CD4-positive, alpha-beta T cell treated with Interleukin-17A for 1 hour (primary cell): ENCODE measurements at places on chromosomes 11 and 22.

DNA sequence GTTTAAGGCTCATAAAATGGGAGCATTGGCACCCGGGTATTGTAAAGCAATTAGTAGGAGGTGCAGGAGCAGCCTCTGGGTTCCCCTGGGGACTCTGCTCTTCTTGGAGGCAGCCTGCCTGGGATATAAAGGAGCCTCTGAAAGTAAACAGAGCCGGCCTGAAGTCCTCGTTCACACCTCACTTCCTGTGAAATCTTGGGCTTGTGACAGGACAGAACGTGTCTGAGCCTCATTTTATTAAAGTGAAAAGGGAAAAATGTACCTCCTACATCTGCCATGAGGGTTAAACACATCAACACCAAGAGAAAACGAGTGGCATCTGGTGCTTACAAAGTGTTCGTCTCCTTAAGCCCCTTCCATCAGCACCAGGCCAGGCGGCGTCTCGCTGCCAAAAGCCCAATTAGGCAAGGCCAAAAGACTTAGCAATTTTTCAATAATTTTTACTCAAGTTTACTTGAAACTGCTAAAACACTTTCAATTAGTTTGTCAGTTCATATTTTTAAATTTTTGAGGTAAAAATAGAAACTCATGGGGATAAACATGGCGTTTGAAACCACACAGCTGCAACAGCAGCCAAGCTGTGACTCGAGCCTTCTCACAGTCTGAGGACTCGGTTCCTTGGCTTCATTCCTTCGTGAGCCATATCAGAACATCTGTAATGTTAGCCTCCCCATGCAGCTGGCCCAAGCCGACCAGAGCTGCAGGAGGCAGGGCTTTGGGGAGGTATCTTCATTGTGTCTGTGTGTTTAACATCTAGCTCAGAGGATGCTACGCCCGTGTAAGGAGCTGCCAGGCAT, 33.6 kb downstream of the MAP6 start:
- no peak for DNase-seq

GRCh38 chr11:16215352-16215751, 141.0 kb downstream of the SOX6 start:
- no peak for DNase-seq

GRCh38 chr11:8679006-8679405, 3.5 kb downstream of the TRIM66 start:
- no peak for DNase-seq

DNA sequence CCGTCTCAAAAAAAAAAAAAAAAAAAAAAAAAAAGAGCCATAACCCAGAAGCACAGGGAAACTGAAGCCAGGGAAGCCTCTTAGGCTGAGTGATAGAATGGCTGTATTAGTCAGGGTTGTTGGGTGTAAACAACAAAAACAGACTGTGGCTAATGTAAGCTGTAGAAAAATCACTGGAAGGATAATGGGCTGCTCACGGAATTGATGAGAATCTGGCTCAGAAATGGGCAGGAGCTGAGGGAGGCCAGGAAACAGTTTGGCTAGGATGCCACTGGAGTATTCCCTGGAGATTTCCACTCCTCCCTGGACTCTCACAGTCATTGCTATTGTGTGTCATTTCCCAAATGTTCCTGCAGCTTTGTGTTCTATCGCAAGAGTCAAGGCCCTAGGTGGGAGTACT, 22.4 kb downstream of the SLC22A6 start:
- DNase-seq: no peak

GRCh38 chr11:32385998-32386397, 49.3 kb downstream of the WT1 start:
- DNase-seq: no peak

DNA sequence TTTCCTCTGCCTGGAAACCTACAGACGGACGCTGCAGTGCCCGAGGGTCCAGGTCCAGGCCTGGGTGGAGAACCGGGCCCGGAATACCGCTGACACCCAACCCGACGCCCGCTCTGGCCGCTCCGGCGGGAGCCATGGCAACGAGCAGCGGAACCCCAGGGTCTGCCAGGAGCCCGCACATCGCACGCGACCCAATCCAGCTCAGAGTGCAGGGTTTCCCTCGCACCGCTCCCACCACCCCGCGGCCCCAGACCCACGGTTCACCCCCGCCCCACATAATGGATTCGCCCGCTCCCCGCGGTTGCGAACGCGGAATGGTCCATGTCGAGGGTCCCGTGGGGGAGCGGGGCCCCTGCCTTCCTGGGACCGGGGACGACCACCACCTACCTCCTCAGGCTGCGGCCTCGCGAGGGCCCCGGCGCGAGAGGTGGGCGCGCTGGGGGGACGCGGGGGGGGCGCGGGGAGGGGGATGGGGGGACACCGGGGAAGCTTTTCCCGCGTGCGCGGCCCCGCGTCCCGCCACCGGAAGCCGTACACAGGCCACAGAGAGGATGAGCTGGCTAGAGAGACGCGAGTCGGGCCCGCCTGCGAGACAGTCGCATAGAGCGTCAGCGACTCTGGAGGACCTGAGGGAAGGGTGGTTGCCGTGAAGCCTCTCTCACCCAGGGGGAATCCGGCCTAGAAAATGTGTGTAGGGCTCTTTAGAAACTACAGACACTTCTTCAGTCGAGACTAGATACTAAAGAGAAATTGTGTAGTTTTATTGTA, at the start of gene SSRP1:
Gene SSRP1 (minus strand): TSS at position 550 of the 768 bp plus-strand sequence. CDS start 771 bp downstream, outside the sequence.
- DNase-seq: peak; percentile 92

- DNase-seq: no peak
Measured at GRCh38 chr11:33387581-33387980, 130.4 kb downstream of the HIPK3 start.

DNA sequence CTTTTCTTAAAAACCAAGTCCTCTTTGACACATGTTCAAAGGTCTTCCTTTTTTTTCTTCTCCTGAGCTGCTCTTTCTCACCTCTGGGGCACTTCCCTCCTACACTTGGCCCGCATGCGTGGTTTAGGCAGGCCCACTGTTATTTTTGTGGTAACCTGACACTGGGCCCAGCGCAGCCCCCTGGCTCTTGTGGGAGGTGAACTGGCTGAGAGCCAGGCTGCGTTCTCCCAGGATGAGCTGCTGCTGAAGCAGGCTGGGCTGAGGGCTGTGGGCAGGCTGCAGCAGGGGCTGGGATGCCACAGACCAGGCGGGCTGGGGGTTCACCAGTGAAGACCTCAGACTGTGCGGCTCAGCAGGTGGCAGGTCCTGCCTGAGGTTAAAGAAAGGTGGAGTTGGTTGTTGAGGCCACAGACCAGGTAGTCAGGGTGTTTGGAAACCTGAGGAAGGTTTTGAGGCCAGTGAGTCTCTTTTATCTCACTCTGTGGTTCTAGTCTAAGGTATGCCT, 72.4 kb downstream of the TEAD1 start:
- DNase-seq: no peak

DNA sequence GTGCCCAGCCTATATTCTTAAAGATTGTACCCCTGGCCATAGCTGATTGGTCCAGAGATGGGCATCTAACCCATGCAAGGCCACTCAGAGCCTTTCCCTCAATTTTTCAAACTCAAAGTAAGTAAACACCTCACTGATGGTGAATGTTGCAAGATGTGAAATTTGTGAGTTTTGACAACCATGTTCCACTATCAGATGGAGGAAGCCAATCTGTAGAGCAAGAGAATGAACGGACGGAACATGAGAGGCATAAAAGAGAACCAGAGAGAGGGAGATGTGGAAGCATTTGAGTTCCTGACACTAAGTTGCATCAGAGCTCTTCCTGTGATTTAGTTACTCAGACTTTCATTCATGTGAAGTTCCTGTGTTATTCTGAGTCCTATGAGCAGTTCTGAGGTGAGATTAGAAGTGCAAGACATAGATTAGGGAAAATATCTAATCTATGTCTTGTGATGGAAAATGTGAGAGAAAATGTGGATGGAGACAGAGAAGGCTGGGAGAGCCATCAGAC, 73.3 kb downstream of the PRSS23 start:
- DNase-seq: no peak

- DNase-seq: no peak
Measured at GRCh38 chr11:83037877-83038276, 33.8 kb downstream of the RAB30 start.

GRCh38 chr11:78231962-78232501, 43.3 kb downstream of the USP35 start:
- DNase-seq: no peak

- no peak for DNase-seq
Measured at GRCh38 chr11:37026326-37026725, 428.3 kb upstream of the RAG2 start.

GRCh38 chr11:134346976-134347350, 15.2 kb downstream of the GLB1L2 start:
- no peak for DNase-seq

GRCh38 chr22:50671641-50672040, 982 bp upstream of the SHANK3 start:
- DNase-seq: no peak

GRCh38 chr11:130721736-130722135, 194.5 kb downstream of the SNX19 start:
- DNase-seq: no peak

GRCh38 chr22:40213478-40213877, 35.8 kb downstream of the TNRC6B start:
- DNase-seq: no peak

DNA sequence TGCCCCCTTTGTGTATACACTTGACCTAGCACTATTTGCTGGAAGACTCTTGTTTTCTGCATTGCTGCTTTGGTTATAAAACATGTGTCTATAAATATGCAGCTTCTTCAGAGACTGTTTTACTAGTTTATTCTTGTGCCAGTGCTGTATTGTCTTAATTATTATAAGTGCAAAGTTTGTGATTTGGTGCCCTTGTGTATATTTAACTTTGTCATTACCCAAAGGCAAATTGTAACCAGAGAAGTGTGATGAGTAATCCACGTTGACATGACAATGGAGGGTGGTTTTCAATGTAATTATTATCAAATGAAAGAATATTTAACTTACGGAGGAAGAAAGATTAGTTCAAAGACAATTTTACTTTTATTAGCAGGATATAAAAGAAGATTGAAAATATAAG, 75.0 kb upstream of the PRODH start:
- DNase-seq: no peak

GRCh38 chr11:78441956-78442355, 24.3 kb upstream of the GAB2 start:
- no peak for DNase-seq

- no peak for DNase-seq
Measured at GRCh38 chr11:113643701-113644100, 62.4 kb downstream of the TMPRSS5 start.

DNA sequence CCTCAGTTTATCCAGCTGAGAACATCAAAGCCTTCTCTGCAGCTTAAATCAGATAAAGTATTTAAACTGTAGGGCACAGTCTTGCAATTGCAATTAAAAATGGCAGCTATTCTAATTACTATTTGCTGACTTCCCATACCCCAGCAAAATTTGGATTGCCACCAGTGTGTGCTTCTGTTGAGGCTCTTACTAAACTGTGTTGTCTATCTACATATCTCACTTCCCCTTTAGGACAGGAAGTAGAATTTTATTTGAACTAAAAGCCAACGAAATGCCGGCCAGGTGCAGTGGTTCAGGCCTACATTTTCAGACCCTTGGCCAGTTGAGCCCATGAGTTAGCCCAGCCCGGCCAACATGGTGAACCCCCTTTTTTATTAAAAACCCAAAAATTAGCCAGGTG, 7.1 kb downstream of the SAA4 start:
- DNase-seq: no peak

DNA sequence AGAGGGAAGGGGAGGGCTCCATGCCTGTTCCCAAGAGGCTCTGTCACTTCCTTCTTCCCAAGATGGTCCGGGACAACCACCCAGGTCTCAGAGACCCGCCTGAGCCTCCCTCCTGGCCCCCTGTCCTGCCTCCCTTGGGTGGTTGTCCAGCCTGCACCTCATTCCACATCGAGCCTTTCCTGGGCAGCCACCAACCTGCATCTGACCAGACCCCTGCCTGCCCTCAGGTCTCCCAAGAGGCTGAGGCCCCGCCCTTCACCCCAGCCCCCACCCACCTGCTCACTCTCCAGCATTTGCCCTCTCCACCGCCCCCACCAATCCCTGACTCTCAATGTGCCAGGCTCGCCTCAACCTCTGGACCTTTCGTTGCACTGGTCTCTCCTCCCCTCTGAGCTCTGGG, 97.5 kb upstream of the LMO1 start:
- no peak for DNase-seq

GRCh38 chr11:32421992-32422391, 13.3 kb downstream of the WT1 start:
- no peak for DNase-seq

DNA sequence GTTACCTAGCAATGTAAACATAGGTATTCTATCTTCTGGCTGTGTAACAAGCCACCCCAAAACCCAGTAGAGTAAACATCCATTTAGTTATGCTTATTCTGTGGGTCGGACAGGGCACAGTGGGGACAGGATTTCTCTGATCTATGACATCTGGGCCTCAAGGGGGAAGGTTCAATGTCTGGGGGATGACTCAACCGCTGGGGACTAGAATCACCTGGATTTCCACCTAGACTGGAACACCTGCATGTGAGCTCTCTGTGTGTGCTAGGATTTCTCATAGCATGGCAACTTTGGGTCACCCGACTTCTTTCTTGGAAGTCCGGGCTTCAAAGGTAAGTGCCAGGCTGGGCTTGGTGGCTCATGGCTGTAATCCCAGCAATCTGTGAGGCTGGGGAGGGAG, 36.5 kb upstream of the MICAL2 start:
- DNase-seq: no peak

- DNase-seq: no peak
Measured at GRCh38 chr11:12413141-12414052, 36.0 kb downstream of the PARVA start.

GRCh38 chr11:110431674-110432073, 1.9 kb downstream of the FDX1 start:
- no peak for DNase-seq

DNA sequence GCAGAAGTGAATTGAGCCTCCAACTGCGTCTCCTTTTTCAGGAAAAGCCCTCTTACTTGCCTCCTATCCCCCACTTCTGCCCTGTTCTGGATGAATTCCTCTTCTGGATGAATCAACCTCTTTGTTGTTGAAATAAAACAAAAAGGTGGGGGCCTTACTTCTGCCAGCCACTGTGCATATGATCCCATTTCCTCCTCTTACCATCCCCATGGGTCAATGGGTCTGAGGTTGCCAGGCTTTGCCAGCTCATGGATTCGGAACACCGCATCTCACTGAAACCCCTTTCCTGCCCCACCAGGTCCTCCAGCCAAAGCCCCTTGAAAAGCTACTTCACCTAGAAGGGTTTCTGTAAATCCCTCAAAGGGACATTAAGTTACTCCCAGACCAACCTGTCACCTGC, 3.7 kb upstream of the CHST1 start:
- no peak for DNase-seq
